ENCODE measurements at places on chromosomes 4 and X.

DNA sequence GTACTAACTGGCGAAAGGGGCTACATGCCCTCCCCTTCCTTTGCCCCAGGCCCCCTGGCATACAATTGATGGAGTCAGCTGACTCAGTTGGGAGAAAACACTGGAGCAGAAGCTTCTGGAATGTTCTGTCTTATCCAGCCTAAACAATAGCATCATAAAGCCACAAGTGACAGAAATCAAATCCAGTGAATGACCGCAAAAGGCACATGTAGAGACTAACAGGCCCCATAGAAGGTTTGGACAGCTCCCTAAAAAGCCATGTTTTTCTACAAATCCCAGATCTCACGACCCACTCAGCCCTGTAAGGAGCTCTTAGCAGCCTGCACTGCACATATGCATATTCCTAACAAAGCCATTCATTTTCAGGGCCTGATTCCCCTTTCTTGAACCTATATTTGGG, 25.1 kb downstream of the SCARB2 start:
- no peak for DNase-seq

DNA sequence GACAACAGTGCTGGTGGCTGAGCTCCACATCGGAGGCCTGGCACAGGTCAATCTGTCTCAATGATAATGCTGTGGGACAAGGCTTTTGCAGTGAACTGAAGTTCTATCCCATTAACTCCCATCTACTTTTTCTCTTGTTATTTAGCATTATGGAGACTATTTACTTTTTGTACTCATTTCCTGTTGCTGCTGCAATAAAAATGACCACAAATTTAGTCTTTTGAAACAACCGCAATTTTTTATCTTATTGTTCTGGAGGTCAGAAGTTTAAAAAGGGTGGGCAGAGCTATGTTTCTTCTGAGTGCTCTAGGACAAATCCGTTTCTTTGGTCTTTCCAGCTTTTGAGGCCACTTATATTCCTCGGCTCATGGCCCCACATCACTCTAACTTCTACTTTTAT, 111.0 kb upstream of the PITX2 start:
- no peak for DNase-seq

DNA sequence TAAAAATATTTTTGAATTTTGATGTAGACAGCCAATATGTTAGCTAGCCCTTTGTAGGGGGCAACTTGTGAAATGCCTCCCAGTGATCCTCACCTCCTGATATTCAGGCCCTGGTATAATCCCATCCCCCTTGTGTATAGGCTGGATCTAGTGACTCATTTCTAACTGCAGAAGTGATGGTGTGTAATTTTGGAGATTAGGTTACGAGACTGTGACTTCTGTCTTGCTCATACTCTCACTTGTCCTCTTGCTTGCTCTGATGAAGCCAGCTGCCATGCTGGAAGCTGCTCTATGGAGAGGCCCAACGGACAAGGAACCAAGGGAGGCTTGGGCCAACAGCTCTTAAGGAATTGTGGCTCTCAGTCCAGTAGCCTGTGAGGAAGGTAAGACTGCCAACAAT, 61.7 kb downstream of the GPR82 start:
- DNase-seq, result no peak

DNA sequence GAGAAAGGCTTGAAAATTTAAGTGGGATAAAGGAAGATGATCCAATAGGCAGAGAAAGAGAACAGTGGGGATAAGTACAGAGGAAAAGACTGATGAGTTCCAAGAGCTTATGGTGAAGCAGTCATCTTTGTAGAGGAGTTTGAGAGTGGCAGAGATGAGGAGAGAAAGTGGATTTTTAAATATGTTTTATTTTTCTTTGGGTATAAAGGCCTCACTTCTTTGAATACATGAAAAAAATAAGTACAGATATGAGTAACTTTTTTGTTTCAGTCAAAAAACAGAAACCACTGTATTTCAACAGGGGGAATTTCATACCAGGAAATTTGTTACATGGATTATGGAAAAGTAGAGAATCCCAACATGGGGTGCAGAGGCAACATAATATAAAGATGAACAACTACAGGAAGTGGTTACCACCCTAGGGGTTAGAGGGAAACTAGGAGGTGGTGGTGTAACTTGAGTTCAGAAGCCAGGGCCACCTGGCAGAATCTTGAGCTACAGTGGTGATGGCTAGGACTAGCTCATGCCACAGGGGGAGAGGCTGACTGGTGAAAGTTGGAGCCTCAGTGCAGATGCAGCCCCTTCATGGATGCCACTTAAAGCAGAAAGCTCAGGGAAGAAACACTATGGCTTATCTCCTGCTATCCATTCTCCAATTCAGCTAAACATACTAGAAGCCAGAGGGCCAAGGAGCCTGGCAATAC, 3.4 kb upstream of the CYBB start:
- DNase-seq, result no peak

- no peak for DNase-seq
Measured at GRCh38 chrX:110267874-110268273, 50.0 kb downstream of the AMMECR1 start.

- no peak for DNase-seq
Measured at GRCh38 chrX:78357342-78358055, 30.1 kb upstream of the CYSLTR1 start.

DNA sequence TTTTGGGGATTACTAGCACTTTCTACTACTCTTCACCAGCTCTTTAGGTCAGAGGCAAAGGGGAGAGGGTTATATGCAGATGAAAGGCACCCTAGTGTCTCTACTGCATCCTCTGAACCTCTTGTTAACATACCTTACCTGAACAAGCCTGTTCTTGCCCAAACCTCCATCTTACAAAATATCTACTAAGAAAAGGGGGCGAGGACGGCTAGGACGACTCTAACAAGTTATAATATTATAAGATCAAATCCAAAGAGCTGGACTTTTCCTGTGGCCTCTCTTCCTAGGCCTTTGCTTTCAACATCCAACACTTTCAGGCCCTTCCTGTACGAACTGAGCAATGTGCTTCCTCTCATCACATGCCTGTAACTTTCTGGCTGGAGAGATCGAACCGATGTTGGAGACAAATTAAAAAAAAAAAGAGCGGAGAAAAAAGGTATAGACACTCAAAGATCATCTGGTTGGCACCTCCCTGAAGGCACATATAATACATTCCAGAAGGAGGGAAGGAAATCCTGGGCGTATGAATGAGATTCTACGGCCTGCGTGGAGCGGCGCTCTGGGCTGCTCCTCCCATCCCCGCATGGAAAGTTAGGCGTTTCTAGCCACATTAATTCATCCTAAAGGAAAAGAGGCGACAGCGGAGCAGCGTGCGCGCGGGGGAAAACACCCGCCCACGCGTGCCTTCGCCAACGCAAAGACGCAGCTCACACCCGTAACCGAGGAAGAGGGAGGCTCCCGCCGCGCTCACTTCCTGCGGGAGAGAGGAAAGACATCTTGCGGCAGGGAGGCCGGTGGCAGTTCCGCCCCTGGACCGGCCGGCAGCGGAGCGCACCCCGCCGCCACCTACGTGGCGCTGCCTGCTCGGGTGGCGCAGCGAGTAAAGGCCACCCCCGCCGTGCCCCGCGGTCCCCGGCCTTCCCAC, 808 bp downstream of the PRDM5 start:
- DNase-seq, result peak; percentile 56

- DNase-seq, result no peak
Measured at GRCh38 chr4:79281566-79282359, 44.1 kb downstream of the NAA11 start.

DNA sequence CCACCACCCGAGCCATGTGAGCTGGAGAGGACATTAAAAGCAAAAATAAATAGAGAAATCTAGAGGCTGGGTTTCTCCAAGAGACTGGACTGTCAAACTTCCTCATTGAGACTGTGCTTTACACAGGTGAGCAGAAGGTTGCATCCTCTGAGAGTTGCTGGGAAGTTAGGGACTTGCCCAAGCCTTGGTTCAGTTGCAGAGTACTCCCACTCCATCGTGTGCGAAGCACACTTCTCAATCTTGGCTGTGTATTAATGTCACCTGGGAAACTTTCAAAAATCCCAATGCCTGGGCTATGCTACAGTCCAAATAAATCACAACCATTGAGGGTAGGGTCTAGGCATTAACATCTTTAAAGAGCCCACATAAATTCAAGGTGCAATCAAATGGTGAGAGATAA, 89.2 kb downstream of the ZNF330 start:
- no peak for DNase-seq
